Adrenal gland (tissue), 19 donors: ENCODE measurements at places on chromosomes 6 and 20.

DNA sequence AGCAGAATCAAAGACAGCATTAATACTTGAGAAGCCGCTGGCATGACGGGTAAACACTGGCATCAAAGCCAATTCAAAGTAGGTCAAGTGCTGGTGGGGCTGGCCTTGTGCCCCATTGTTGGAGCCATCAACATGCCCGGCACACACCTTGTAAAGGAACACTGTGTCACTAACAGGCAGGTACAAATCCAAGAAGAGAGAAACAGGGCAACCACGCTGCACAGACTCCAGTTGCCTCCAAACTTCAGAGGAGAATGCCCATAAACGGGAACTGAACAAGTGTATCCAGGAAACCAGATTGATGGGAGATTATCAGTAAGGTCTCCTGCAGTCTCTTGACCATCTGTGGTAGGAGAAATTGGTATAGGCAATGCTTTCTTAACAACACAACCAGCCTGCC, 127.0 kb upstream of the STXBP5 start:
- no peak for DNase-seq

DNA sequence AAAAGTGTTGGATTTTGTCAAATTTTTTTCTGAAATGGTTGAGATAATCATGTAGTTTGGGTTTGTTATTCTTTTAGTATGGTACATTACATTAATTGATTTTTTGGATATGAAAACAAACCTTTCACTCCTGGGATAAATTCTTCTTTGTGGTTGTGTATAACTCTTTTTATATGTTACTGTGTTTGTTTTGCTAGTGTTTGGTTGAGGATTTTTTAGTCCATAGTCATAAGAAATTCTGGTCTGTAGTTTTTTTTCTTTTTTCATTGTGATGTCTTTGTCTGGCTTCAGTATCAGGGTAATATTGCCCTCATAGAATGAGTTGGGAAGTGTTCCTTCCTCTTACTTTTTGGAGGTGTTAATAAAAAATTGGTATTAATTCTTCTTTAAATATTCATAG, 122.2 kb upstream of the ATXN1 start:
- DNase-seq: no peak

GRCh38 chr6:149924206-149924932, 1.4 kb upstream of the RAET1G start:
- DNase-seq: no peak

DNA sequence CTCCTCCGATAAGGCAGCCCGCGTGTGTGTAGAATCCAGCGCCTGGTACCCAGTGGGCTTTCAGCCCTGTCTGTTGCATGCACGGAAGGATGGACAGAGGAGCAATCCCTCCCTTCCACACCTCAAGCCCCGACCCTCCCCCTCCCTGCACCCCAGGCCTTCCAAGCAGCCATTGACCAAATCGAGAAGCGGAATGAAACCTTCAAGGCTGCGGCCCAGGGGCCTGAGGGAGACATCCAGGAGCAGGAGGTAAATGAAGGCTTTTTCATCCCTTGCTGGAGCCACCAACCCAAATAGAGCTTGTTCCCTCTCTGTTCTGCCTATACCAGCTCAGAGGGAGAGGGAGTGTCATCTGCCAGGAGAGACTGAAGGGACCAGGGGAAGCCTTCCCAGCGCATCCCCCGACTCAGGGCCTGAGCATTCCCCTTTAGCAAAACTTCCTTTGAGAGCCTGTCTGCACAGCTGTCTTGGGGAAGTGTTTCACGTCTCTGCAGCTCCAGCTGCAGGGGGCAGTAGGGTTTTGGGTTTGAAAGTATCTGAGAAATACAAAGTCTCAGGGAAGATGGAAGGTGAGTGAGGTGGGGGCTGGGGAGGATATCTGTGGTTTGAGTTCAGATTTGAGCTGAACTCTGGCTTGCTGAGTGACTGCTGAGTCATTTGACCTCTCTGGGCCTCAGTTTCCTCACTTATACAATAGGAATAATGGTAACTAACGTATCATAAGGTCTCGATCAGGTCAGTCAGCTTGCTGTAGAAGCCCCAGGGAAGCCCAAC, 16.1 kb downstream of the FGD2 start:
- peak; percentile 38 for DNase-seq

- DNase-seq: no peak
Observed at GRCh38 chr6:113402544-113402943, 454.6 kb upstream of the MARCKS start.

GRCh38 chr6:40755046-40755681, 168.0 kb upstream of the LRFN2 start:
- DNase-seq: no peak
